ENCODE measurements at places on chromosomes 11 and 22.

- DNase-seq = no peak
These were observed 21.8 kb downstream of the VPS37C start for GRCh38 chr11:61139387-61139786.

DNA sequence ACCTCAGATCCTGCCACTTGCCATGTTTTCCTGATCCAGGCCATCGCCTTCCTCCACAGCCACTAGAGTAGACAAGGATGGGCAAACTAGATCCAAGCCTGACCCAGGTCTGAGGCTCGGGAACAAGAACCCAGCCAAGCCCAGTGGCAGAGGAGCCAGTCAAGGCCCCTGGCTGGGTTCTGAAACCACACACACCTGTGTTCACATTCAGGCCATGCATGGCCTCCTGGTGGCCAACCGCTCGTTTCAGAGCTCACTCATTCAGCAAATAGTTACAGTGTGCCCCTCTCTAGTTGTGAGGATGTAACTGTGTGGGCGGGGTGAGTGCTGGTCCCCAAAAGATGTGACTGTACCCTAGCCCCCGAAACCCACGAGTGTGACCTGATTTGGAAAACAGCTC, 337.6 kb downstream of the CTTN start:
- DNase-seq = no peak

- no peak for DNase-seq
These were observed 68.9 kb downstream of the C22orf31 start for GRCh38 chr22:28992565-28993356.

DNA sequence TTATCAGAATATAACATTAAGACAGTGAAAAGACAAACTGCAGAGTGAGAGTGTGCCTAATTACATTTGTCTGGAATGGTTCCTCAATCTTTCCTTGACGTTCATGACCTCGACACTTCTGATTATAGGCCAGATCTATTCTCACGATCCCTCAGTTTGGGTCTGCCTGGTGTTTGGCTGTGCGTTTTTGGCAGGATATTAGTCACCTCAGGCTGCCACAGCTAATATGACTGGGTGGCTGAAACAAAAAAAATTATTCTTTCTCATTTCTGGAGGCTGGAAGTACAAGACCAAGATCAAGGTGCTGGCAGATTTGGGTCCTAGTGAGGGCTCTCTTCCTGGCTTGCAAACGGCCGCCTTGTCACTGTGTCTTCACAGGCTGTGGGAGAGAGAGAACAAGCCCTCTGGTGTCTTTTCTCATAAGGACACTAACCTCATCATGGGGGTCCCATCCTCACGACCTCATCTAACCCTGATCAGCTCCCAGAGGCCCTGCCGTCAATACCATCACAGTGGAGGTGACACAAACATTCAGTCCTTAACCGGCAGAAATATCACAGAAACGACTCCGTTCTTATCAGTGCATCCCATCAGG, 23.2 kb downstream of the IFITM10 start:
- DNase-seq = no peak

- DNase-seq = no peak
These were observed 281 bp downstream of the TSPAN18 start for GRCh38 chr11:44727114-44727372.

DNA sequence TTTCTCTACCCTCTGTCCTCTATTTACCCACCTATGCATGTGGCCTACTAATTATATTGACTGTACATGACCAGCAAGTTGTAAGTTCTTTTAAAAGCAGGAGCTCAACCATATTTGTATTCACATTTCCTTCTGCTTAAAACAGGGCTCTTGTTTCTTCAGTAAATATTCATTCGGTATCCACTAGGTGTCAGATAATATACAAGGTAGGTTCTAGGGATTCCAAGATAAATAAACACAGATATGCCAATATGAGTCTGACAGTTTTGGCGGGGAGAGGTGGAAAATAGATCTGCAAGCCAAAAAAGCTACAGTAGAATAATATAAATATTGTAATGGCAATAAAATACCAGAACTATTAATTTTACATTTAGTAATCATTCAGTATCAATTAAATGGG, 15.3 kb upstream of the RAB30 start:
- DNase-seq = peak; percentile 49

DNA sequence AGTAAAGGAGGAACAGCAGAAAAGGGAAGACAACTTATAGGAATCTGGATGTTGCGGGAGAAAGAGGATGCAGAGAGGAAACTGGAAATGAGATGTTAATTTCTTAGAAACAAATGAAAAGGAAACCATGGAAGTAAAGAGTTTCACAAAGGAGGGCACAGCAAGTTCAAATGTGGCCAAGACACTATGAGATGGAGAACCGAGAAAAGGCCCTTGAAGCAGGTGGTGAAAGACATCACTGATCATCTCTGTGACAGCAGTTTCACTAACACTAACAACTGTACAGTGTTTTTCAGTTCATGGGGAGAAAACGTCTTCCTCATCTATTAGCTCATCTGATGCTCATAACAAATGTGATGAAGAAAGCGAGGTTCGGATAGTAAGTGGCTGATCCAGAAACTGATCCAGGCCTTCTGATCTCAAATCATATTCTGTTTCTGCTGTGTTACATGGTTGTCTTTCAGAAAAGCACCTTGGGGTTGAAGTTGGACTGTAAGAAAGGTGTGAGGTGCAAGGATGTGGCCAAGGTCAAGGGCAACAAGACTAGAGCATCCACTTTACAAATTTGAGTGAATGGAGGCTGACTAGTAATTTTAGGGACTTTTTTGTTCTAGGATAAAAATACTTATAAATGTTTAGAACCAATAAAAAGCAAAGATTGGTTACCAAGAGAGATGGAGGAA, 492.1 kb upstream of the CADM1 start:
- DNase-seq = no peak

GRCh38 chr22:29883045-29883774, at the start of gene MTMR3:
Gene MTMR3 (plus strand): TSS chr22:29883174. CDS start chr22:29971060, 87,886 bp downstream.
- DNase-seq = peak; percentile 93

DNA sequence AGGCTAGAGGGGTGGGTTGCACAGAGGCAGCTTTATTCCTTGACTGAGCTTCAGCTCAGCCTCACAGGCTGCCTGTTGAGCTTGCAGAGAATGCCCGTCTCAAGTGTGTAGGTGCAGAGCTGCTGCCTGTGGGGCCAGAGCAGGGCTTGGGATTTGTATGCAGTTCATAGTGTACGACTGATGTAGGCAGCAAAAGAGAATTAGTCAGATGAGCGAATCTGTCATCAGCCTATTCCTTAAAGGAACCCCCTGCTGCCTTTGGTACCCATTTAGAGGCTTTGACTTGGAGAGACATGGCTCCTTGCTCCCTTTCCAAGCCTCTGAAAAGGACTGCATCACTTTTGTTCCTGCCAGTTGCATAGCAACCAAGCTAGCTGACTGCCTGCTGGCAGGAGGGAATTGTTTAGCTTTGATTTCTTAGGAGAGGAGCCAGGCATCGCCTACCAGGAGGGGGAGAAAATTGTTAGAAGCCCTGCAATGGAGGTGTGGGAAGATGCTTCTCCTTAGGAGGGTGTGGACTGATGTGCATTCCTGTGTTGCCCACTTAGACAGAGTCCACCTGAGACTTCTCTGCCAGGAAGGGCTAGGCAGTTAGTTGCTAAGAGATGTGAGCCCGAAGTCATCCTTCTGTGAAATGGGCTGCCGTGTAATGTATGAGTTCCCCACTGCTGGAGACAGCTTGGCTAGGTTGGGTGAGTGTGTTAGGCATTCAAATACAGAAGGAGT, 10.9 kb downstream of the ACO2 start:
- DNase-seq = peak; percentile 88

DNA sequence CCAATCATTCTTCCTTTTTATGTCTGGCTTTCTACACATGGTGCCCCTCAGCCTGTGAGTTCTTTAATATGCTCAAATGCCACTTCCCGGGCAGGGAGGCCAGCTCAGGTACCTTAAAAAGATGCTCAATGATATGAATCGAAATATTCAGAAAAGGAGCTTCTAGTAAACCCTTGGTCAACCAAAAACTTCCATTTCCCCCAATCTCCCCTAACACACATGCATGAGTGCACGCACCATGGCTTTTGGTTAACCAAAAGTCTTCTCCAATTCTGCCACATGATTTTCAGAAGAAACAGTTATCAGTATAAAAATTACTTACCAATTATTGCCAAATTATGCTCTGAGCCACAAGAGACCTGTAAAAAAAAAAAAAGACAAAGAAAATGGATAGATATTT, 135.0 kb downstream of the SERGEF start:
- DNase-seq = no peak

- DNase-seq = no peak
These were observed 101.2 kb upstream of the SERPIND1 start for GRCh38 chr22:20672732-20673131.

GRCh38 chr22:32473388-32473952, 1.1 kb upstream of the FBXO7 start:
- peak; percentile 83 for DNase-seq

- DNase-seq = no peak
These were observed 8.2 kb downstream of the PDE2A start for GRCh38 chr11:72665911-72666472.

- no peak for DNase-seq
These were observed 88.1 kb downstream of the MICAL2 start for GRCh38 chr11:12198251-12199222.

DNA sequence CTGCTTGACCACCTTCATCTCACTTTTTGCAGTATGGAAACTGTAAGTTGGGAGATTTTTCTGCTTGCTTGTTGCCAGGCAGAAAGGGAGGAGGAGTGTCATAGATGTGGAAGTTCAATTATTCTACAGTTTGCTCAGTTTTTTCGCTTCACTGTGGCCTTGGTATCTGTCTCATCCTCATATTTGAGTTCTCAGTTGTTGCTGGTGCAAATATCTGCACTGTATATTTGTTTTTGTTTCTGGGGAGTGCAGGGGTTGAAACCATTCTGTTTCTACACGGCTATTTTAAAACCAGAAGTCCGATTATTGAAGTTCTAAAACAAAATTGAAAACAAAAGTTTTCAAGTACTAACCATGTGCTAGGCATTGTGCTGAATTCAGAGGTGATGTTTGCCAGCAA, 153.4 kb downstream of the JRKL start:
- no peak for DNase-seq

- DNase-seq = peak; percentile 65
These were observed at the start of gene FADS3 for GRCh38 chr11:61891331-61892084. Gene FADS3 (minus strand): TSS chr11:61891545. CDS start chr11:61891381, 164 bp downstream.

- DNase-seq = peak; percentile 8
These were observed 27.3 kb upstream of the TCF20 start for GRCh38 chr22:42297778-42298177.

GRCh38 chr11:81700076-81700475, 1033.6 kb downstream of the FAM181B start:
- DNase-seq = peak; percentile 36

DNA sequence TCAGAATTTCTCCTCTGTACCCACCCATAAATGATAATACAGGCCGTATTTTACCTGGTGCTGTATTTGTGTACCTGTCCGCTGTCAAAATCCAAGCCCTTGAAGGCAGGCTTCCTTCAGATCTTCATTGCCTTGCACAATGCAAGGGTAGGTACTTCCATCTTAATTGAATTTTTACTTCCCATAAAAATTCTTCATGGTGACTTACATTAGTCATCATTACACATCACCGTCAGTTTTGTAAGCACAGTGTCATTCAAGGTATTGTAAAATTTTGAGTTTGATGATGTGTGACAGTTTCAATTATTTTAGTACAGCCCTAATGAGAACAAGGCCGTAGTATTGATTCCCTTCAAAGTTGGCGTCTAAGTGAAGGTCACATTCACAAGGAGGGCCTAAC, 770 bp upstream of the TSG101 start:
- peak; percentile 19 for DNase-seq
